ENCODE measurements at places on chromosomes 12 and 14. TPM values are rescaled to one million over a fixed set of nuclear protein-coding genes. Genes with fewer than 3 reads are reported as not detected.

The BHLHE41 gene
- total RNA-seq, result 2.9 TPM

The ZDHHC22 gene
- not detected for total RNA-seq

DNA sequence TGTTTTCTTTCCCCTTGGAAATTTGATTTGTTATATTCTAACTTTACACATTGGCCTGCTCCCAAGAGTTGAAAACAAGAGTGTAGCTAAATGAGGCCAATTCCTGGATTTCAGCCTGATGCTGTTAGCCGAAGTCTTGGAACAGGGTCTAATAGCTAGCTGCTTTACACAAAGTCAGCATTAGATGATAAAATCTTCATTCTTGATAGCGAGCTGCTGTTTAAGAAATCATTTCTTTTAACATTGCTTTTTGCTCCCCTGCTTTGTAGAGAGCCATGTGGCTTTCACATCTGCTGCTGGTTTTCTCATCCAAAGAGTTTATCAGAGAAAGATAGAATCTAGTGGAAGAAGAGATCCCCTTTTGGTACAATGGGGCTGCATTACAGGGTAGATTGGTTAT is 22.3 kb downstream of the FBXW8 start:
- peaks cover 20% of the 10 kb centered on the region for H3K36me3 ChIP-seq
- peaks cover 10% of the 10 kb centered on the region for H3K4me1 ChIP-seq
- H3K27me3 ChIP-seq, result no peaks in the 10 kb centered on the region
- H3K27ac ChIP-seq, result no peak overlapping the region

- H3K27me3 ChIP-seq, result no peaks in the 10 kb centered on the region
- DNase-seq, result no peak
- no peaks in the 10 kb centered on the region for H3K4me1 ChIP-seq
- no peak overlapping the region for H3K4me3 ChIP-seq
- H3K36me3 ChIP-seq, result peaks cover 3% of the 10 kb centered on the region
Observed at GRCh38 chr14:91614187-91614586, 104.1 kb upstream of the PPP4R3A start.

DNA sequence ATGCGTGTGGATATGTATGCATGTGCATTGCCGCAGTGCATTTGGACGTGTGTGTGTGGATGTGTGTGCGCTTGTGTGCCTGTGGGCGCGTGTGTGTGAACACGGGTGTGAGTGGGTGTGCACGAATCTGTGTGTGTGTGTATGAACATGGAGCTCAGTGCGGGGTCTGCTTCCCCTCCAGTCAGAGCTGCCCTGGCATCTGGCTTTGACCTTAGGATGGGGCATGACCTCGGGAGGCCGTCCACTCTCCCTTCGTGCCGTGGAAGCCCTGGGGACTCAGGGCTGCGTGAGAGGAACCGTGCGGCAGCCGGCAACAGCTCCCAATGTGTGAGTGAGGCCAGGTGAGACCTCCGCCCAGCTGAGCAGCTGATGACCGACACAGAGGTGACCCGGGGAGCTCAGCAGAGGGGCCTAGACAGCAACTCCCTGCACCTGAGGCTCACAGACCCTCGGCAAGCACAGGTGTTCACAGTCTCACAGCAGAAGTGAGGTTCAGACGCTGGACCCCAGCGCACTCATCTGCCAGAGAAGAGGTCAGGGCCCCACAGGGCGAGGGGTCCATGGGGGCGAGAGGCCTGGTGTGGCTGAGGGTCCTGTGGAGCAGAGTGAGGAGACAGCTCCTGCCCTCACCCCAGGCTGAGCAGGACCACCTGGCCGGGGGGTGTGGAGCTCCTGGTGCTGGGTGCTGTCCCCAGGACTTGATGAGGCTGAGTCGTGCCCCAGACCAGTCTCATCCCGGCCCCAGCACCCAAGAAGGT is 33.6 kb upstream of the FBRSL1 start:
- no peak for DNase-seq
- no peaks in the 10 kb centered on the region for H3K4me1 ChIP-seq
- no peaks in the 10 kb centered on the region for H3K36me3 ChIP-seq
- H3K27ac ChIP-seq, result no peak overlapping the region
- no peaks in the 10 kb centered on the region for H3K27me3 ChIP-seq
- no peak overlapping the region for H3K4me3 ChIP-seq

GRCh38 chr14:66293533-66294105 is 192.6 kb upstream of the CCDC196 start:
- no peaks in the 10 kb centered on the region for H3K4me1 ChIP-seq
- no peaks in the 10 kb centered on the region for H3K36me3 ChIP-seq
- H3K27ac ChIP-seq, result no peak overlapping the region
- no peak for DNase-seq
- H3K4me3 ChIP-seq, result no peak overlapping the region

Data from ascending aorta (tissue), 2 donors.